ENCODE measurements at places on chromosomes 1 and 21.
A peak's percentile ranks its signal among the peaks of the same experiment; 100 is the strongest.

DNA sequence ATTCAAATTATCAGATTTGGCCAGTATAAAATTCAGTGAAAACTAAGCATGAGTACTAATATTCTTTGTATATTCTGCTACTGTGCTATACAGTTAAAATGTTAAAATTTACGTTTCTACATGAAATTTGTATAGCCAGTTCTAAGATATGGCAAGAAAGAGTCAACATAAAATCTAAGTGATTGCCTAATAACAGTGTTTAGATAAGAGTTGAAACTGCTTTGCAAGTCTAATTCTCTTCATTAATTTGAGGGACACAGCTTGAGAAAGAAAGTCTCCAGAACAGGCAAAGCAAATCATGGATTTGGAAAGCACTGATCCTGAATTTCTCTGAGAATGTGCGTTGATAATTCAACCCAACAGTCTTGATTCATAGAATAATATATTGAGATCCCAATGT lies 630.9 kb upstream of the USP24 start:
- no peak for DNase-seq

DNA sequence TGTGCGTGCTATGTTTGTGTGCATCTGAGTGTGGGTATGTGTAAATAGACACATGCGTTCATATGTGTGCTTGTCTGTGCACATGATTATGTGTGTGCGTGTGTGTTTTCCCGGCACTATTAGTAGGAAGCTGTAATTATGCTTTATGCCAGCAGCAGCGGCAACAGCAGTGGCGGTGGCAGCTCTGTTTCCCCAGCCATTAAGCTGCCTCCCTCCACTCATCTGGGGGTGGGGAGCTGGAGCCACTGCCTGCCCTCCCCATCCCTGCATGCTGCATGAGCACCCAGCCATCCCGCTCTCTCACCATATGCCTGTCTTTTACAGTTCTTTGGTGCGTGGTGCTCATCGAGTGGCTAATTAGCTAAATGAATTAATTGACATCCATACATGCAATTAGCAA lies 30.5 kb upstream of the ACOT11 start:
- DNase-seq, result no peak

DNA sequence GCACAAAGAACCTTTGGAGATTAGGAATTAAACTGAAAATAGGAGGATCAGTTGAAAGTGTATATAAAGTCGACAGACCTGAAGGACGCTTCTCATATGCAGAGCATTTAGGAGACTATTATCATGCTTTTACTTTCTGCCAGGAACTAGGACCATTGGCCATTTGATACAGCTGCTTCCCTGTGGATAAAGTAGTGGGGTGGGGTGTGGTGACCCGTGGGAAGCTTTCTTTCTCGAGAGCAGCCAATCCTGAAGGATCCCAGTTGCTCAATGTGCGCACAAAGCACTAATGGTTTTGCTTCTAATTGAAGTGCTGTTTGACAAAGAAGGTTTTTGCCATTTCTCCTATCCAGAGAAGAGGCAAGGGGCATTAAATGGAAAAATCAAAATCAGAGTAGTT lies 14.9 kb upstream of the CD55 start:
- DNase-seq, result no peak

DNA sequence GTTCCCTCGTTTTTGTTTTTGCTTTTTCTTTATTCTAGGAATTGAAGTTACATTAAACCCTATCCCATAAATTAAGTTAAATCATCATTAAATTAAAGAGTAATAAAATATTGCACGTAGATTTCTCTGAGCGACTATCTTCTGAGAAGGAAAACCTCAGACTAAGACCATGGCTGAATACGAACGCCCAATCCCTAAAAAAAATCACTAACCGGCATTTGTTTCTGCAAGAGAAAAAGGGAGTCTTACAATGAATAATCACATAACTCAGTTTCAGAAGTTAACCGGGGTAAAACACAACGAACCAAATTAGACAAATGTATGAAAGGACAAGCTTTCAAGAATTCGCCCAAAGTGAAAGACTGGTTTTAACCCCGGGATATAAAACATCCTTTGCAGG lies 1.3 kb downstream of the PIK3R3 start:
- DNase-seq, result no peak

GRCh38 chr21:15062606-15062965 lies 2.2 kb downstream of the NRIP1 start:
- no peak for DNase-seq

GRCh38 chr1:204207136-204207616 lies 6.6 kb downstream of the GOLT1A start:
- DNase-seq, result peak; percentile 46

DNA sequence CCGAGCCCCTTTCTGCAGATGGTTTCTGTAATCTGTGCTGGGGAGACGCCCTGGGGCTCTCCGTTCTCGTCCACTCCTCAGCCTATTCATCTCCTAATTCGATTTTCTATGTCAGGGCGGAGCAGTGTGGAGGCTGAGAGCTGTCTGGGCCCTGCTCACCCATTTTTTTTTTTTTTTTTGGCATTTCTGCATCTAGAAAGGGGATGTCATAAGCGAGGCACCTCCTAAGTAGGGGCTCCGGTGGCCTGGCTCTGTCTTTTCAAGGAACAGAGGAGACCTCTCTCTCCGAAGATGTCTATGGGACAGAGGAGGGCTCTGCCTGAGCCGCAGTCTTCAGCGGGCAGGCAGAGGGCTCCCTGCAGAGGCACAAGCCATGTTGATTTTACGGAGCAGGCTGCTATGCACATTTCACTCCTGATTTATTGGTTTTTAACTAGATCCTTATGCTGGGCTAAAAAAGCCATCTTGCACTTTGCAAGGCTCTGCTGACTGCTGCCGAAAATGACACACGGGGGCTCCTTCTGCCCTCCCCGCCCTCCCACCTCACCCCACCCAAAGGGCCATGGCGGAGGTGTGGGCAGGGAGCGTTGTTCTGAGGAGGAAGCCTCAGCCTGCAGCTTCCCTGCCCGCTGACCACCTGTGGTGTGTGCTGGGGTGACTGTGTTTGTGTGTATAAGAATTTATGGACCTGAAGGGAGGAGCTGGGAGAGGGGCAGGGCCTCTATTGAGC lies 71.0 kb downstream of the FOXD2 start:
- no peak for DNase-seq

- no peak for DNase-seq
Measured at GRCh38 chr1:245997471-245998258, 509.4 kb downstream of the SMYD3 start.

GRCh38 chr1:19040010-19040680 lies 83.7 kb upstream of the IFFO2 start:
- DNase-seq, result no peak

- DNase-seq, result no peak
Measured at GRCh38 chr1:156945881-156946661, 25.6 kb downstream of the LRRC71 start.

GRCh38 chr1:236514703-236515442 lies 8.9 kb upstream of the LGALS8 start:
- DNase-seq, result no peak

DNA sequence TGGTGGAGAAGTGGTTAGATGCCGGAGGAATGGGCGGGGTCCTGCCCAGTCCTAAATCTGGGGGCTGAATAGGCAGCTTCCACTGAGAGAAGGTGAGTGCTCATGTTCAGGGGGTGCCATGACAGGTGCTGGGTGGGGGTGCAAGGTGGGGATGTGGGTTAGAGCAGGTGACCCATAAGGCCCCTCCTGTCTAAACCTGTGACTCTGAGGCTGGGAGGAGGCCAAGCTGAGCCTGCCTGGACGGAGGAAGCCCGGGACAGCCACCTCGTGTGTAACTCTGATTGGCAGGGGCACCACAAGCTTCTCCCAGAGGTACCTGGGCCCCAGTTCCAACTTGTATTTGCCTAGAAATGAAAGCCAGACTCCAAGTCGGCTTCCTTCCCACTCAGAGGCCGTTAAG lies 10.7 kb downstream of the GPR157 start:
- DNase-seq, result no peak

DNA sequence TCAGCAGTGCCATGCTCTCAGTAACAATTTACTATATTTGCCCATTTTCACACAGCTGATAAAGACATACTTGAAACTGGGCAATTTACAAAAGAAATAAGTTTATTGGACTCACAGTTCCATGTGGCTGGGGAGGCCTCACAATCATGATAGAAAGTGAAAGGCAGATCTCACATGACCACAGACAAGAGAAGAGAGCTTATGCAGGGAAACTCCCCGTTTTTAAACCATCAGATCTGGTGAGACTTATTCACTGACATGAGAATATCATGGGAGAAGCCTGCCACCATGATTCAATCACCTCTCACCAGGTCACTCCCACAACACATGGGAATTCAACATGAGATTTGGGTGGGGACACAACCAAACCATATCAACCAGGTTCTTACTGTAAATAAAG lies 112.1 kb upstream of the C1orf87 start:
- DNase-seq, result no peak

DNA sequence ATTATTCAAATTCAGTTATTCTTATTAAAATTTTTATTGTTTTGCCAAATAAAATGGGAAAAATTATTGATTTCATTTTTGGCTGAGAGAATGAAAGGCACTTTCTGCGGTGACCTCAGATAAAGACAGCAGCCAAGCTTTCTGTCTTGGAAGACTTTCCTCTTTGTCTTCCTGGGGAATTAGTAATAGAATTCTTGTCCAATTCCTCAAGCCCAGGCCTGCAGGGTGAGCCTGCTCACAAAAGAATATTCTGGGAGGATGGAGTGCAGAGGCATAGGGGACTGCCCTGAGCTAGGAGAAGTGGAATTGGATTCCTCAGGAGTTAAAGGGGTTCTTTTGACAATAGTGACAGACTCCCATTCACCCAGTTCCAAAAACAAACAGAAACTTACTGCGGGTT lies 614.5 kb upstream of the ADGRL2 start:
- no peak for DNase-seq

DNA sequence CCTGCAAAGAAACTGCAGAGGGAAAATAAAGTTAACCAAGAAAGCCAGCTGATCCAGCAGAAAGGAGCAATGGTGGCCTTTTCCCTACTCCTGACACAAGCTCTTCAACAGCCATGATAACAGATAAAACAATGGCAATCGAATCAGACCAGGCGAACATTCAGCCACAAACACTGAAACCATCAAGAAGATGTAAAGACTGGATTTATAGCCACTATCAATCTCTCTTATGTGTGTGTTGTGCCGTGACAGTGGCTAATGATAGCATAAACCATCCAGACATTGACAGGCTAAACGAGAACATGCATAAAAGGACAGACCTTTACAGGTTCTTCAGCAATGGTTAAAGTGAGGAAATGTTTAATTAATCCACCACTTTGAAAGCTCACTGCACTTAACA lies 78.1 kb upstream of the RAB4A start:
- no peak for DNase-seq

- no peak for DNase-seq
Measured at GRCh38 chr1:18398791-18399530, 81.8 kb upstream of the KLHDC7A start.

DNA sequence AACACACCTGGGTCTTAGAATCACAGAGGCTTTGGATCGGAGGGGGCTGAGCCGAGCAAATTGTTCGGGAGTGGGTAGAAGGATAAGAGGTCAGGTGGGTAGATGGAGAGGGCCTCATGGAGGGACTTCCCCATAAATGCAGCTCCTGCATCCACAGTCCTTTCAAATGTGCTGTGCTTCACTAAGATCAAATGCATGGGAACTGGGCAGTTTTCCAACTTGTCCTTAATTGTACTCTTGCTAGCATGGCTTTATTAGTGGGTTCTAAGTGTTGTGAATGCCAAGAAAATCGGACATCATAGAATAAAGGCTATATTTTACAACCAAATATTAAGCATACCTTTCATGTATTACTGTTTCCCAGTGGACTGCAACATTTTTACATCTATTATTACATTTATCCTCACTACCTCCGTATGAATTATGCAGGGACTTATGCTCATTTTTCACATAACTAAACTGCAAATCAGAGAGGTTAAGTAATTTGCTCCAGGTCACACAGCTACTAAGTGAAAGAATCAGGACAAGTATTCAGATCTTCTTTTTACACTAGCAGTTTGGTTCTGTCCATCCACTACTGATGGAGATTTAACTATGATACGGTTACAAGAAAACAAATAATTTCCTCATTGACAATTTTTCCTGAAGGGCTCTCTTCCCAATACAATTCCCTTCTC lies 174.5 kb upstream of the RUNX1 start:
- DNase-seq, result no peak

DNA sequence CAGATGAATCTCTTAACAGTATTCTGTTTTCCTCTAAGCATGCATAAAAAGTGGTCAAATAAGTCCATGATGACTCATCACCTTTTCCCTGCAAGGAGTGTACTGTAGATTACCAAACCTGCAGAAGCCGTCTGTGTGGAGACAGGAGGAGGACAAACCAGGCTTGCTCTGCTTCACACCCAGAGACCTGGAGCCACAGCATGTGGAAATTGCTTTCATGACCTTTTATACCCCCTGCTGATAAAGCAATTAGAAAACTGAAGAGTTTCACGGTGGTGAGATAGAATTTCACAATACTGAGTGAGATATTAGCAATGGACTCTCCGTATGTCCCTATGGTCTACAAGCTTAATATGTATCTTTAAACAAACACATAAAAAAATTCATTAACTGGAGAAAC lies 9.4 kb downstream of the CORT start:
- DNase-seq, result no peak

- DNase-seq, result no peak
Measured at GRCh38 chr1:179079113-179079761, 2.6 kb upstream of the TOR3A start.

DNA sequence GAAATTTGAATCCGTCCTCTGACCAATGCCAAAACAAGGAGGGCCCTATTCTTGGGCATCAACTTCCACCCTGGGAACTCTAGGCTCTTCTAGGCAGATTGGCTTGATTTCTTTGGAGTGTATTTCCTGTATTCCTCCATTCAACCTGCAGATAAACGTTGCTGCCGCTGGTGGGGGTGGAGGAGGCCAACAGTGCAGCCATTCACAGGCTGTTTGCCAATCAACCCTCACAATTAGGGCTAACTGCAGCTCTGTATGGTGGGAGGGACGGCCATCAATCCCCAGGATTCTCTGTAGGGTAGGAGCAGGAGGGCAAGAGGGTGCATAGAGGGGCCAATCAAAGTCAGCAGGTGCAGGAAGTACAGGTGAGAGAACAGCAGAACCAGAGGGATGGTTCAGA lies 273.1 kb upstream of the PROX1 start:
- no peak for DNase-seq

DNA sequence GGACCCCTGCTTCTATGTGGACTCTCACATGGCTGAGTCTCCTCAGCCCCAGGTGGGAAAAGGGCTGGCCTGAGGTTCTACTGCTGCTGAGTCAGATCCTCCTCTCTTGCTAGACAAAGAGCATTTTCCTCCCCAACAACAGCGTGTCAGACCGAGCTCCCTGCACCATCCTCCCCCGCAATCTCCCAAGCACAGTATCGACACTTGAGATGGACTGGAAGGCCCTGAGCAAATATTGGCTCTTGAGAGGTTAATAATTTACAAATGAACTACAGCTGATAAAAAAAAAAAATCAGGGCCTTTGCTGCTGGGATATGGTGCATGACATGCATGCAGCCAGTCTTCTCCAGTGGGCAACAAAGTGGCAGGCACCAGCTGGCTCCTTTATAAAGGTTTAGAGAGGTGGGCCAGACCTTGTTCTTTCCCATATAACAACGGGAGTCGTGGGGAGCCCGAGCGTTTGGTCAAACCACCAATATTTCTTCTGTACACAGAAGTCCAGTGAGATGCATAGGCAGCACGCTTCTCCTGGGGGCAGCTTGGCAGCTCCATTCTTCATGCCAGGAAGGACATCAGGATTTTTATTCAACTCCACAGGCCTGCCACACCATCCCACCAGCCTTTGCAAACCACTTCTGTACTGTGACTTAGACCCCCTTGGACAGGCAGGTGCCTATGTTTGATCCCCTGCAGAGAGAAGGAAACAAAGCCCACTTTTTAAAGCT lies 55.4 kb upstream of the CAMK1G start:
- no peak for DNase-seq

GRCh38 chr21:33202464-33203363 lies 27.0 kb upstream of the IFNAR2 start:
- no peak for DNase-seq

Measured in hypothalamus (tissue), 51 donors.